ENCODE measurements at places on chromosomes 1 and 21.

- DNase-seq, result no peak
Observed at GRCh38 chr1:45630429-45630828, 6.6 kb upstream of the CCDC17 start.

DNA sequence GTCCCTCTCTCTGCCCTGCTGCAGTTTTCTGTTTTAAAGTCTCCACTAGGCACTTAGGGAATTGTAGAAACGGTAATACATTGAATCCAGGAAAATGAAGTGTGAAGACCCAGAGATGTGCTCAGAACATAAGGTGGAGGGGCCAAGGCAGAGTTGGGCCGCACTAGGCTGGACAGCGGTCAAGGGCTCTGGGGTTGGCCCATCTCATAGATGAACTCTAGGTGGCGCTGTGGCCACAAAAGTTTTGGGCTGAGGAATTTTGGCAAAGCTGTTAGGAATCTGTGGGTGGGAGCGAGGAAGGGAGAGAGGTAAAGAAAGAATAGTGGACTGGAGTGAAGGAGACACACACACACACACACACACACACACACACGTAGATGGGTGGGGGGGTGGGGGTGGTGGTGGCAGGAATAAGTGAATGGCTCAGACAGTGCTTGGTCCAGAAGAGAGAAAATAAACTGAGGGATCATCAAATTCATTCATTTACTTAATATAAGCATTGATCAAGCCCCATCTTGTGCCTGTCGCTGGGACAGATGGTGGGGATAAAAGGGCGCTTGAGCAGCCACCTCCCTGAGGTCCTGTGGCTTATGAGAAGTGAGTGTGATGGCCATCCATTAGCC, 258.5 kb downstream of the TRABD2B start:
- no peak for DNase-seq

GRCh38 chr21:39125752-39126485, 57.3 kb downstream of the PSMG1 start:
- DNase-seq, result no peak

DNA sequence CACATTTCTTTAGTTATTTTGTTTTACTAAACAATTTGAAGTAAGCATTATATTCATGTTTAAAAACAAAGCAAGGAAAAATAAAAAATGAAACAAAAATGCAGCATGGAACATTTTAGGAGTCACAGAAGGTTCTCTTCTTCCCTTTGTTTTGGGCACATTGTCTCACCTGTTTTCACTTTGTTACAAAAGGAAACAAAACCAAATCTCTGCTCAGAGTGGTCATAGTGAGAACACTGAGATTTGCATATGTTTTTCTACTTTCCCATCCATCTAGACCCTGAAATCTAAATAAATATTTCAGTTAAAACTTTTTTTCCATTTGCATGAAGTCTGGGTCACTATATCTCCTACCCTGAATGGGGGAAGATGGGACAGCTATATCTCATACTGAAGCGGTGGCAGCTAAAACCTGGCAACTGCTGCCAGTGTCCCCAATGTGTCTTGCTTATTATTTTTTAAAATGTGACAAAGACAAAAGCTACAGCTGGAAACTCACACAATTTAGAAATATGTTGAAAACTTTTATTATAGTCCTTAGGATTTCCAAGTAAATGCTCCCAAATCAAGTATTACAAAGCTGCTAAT, 3.5 kb downstream of the EXOC8 start:
- no peak for DNase-seq
